NCI-H1105 treated with DMSO at 0.1 percent for 48 hours (cell line): ENCODE measurements at places on chromosomes 2 and 18.

- DNase-seq, result no peak
Observed at GRCh38 chr2:11278219-11278618, 66.2 kb downstream of the ROCK2 start.

- DNase-seq, result no peak
Observed at GRCh38 chr2:43946685-43947084, 49.1 kb downstream of the LRPPRC start.

DNA sequence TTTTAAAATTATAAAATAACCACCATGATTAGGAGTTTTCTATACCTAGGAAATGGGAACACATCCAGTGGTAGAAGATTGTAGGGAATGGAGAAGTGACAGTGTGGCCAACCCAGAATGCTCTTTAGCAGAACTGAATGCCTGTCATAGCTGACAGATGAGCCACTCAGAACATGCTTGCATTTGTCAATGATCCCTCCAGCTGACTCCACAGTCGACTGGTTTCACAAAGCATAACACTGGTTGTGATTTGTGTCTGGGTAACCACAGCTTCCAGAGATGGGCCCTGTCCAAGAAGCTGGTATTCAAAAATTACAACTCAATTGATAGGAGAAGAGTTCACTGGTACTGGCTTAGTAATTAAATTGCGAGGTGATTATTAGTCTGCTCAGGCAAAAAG lies 9.0 kb upstream of the CTIF start:
- no peak for DNase-seq

GRCh38 chr18:79403723-79404566 lies 8.2 kb downstream of the NFATC1 start:
- no peak for DNase-seq

DNA sequence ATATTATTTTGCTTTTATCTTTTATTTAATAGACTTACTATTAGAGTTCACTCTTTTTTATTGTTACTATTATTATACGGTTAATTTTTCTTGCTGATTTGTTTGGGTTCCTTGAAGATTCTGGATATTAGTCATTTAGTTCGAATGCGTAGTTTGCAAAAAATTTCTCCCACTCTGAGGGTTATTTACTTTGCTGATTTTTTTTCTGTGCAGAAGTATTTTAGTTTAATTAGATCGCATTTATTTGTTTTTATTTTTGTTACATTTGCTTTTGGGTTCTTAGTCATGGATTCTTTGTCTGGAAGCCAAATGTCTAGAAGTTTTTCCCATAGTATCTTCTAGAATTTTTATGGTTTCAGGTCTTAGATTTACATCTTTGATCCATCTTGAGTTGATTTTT lies 585.2 kb downstream of the CPS1 start:
- no peak for DNase-seq

- DNase-seq, result no peak
Observed at GRCh38 chr18:73663581-73663980, 484.1 kb downstream of the FBXO15 start.

GRCh38 chr2:218517434-218518206 lies 50.5 kb downstream of the USP37 start:
- no peak for DNase-seq

- peak; percentile 77 for DNase-seq
Observed at GRCh38 chr2:50143822-50144575, 887.9 kb downstream of the NRXN1 start.

- no peak for DNase-seq
Observed at GRCh38 chr2:220748875-220749479, 823.1 kb downstream of the EPHA4 start.
